ENCODE measurements at places on chromosomes 5 and 9. TPM values are rescaled to one million over a fixed set of nuclear protein-coding genes. Genes with fewer than 3 reads are reported as not detected.

N4BP3 gene
- polyA plus RNA-seq: 4.8 TPM

CRHBP gene
- 26.6 TPM for polyA plus RNA-seq

ANKRD18A gene
- polyA plus RNA-seq: 3.9 TPM

ROPN1L gene
- polyA plus RNA-seq: 1.1 TPM

HMMR gene
- 22.6 TPM for polyA plus RNA-seq

OR1L8 gene
- 0.19 TPM for polyA plus RNA-seq

PCDHA9 gene
- 0.03 TPM for polyA plus RNA-seq

NMUR2 gene
- 0.19 TPM for polyA plus RNA-seq

BRINP1 gene
- 7.2 TPM for polyA plus RNA-seq

All from renal cortex interstitium (tissue), 15 donors.